ENCODE measurements at places on chromosomes 16 and 17.

- no peak for DNase-seq
Observed at GRCh38 chr17:67628580-67629013, 89.1 kb upstream of the NOL11 start.

- no peak for DNase-seq
Observed at GRCh38 chr16:54544553-54545180, 258.1 kb upstream of the IRX3 start.

- no peak for DNase-seq
Observed at GRCh38 chr17:58004060-58004459, 3.0 kb downstream of the SRSF1 start.

DNA sequence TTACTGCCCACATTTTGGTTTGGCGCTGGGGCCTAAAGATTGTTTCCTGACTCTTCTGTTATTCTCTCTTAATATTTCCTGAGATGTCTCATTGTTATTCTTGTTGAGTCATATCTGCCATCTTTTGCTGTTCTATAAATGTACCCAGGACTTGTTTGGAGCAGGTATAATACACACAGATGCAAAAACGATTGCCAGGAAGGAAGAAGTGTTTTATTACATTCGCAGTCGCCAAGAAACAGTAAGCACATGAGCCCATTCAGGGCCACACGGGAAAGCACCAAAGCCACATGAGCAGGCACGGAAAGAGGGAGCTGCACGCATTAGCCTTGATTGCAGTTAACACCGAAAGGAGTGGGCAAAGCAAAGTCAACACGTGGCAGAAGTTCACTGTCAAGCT is 70.2 kb downstream of the ARHGAP44 start:
- DNase-seq: no peak

DNA sequence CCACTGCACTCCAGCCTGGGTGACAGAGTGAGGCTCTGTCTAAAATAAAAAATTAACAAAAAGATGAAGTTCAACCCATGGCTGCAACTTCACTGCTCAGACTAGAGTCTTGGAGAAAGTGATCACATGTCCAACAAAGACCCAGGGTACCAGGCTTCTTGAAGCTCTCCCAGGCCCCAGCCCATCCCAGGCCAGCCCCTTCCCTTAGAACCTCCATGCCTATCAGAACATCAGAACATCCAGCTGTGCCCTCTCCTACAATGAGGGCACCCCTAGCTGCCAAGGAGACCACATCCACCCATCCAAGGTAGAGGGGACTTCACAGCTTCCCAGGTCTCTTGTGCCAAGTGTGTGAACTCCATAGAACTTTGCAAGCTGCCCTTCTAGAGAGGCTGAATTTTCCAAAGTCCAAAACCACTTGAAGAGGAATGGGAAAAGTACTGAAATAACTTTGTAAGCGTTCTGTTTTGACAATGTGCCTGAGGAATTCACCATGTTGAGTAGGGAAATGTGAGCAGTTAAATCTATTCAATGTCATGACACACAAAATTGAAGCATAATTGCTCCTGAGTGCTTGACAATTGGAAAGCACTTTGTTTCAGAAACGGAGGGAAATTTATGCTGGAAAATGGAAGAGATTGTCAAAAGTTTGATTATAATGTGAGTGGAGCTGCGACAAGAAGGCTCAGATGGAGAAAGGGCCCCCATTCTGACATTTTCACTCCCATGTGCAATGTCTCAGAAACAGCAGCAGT is 230.4 kb downstream of the ZNF423 start:
- no peak for DNase-seq

- DNase-seq: peak; percentile 88
Observed at GRCh38 chr17:73718912-73719311, 74.7 kb upstream of the SDK2 start.

DNA sequence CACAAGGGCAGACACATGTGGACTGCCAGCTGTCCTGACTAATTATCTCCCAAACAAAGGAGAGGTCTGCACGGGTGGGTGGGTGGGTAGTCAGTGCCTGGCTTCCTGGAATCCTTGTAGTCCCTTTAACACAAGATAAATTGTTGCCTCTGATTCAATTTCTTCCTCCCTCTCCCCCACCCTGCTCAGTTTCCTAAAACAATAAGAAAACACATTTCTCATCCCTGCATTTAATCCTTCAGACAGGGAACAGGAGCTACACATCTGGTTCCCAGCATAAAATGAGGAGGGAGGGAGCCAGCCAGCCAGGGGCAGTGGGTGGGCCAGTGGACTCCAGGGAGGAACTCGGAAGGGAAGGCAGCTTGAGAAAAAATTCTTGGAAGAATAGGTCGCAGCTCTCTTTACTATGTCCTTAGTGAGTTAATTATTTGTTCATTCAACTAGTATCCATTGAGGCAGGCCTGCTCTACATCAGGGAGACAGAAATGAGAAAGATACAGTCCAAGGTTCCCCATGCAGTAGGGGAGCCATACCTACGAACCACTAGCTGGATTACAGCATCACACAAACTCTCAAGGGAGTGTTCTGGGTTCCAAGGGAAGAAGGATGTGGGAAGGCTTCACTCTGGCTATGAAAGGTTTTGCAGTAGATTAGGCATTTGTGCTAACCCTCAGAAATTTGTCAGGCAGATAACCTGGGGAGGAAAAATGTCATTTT is 58.3 kb downstream of the CCT6B start:
- no peak for DNase-seq

DNA sequence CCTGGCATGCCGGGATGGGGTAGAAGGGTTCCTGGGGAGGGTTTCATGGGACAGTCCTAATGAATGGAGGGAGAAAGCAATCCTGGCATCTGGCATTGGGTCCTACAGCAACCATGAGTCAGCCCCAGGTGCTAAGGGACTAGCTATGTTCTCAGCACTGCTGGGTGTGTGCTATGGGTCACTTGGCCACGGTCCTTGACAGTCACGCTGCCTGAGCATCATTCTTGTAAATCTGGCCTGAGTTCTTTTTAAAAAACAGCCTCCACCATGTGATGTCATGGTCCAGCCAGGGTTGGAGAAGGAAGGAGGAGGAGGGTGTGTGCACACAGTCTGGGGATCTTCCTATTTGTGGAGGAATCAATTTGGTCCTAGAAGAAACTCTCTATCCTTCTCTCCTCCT is 6.2 kb upstream of the RAMP2 start:
- DNase-seq: no peak

DNA sequence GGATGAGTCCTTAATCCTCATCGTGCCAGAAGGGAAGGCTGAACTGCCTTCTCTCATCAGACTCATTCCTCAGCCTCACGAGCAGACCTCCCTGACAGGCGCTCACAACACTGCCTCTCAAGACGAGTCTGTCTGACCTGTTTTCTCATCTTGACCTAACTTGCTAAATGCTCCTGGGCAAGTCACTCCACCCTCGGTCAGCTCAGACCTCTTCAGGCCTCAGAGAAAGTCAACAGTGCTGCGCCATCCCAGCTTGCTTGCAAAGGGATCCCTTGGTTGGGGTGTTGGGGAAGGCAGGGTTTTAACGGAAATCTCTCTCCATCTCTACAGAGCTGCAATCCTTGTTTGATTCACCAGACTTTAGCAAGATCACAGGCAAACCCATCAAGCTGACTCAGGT is 15.0 kb downstream of the SERPINF1 start:
- no peak for DNase-seq

DNA sequence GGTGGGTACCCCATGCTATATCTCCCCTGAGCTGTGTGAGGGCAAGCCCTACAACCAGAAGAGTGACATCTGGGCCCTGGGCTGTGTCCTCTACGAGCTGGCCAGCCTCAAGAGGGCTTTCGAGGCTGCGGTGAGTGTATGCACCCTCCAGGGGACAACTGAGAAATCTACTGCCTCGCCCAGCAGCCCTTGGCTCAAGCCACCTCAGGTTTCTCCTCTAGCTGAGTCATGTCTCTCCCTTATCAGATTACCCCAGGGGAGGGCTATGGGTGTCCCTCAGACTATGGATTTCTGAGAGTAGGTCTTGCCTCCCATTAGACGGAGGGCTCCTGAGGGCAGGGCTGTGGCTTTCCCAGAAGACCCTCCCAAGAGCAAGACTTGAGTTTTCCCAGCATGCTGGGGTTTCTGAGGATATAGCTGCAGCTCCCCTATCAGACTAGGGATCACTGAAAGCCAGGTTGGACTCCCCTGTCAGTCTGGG is 6.7 kb downstream of the NEK8 start:
- DNase-seq: no peak

DNA sequence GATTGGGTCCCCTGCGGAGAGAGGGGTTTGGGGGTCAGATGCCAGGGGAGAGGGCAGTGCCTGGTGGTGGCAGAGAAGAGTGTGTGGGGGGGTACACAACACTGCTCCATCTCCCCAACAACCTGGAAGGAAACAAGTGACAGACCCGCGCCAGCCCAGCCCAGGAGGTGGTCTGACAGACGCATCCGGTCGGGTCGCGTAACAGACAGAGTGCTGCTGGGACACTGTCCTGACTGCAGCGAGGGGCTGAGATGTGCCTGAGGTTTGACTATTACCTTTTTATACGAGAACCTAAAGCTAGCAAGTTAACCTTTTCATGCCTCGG is 16.2 kb downstream of the UNC13D start:
- DNase-seq: no peak

DNA sequence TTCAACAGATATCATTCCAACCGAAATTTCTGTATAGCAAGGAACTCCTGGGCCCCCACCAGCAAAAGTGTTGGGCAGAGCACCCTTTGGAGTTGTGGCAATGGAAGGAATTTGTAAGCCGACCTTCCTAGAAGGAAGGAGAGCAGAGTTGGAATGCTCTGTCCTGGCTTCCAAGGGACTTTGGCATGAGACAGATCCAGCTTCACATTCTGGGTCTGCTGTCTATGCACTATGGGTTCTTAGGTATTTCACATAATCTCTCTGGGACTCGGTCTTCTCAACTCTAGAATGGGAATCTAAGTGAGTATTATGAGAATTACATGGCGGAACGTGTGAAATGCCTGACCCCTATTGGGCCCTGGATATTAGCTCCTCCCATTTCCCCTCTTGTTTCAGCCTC is 63.2 kb upstream of the MARCHF10 start:
- DNase-seq: no peak

DNA sequence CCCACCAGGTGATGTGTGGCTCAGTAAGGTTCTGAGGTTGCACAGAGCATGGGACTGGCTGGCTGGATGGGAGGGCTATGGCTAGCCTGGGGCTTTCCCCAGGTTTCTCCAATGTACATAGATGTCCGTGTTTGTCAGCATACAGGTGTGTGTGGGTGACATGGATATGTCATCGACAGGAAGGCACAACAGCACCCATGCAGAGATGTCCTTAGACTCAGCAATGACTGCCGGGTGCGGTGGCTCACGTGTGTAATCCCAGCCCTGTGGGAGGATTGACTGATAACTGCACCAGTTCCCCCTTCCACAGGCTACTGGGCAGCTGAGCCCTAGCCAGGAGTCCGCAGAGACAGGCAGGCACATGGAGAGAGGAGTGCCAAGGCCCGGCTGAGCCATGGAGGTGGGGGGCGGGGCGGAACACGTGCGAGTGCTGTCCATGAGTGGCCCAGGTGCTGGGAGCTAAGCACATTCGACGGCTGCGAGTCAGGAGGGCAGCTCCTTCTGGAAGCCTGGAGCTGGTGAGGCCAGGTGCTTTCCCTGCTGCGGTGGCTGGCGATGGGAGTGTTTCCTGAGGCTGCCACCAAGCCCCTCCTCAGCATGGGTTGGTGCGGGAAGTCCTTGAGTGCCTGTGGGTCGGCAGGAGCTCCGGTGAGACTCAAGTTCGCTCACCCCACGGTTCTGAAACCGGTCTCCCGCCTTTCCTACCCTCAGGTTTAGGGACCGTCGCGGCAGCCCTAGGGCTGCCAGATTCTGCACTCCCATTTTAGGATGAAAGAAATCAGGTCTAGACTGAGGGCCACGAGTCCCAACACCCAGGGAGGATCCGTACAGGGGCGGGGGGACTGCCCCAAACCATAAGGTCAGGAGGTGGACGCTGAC is 858 bp upstream of the ASPSCR1 start:
- no peak for DNase-seq

- no peak for DNase-seq
Observed at GRCh38 chr17:81187586-81188490, 21.8 kb upstream of the AATK start.

- DNase-seq: no peak
Observed at GRCh38 chr17:18382441-18383078, 5.0 kb downstream of the EVPLL start.

DNA sequence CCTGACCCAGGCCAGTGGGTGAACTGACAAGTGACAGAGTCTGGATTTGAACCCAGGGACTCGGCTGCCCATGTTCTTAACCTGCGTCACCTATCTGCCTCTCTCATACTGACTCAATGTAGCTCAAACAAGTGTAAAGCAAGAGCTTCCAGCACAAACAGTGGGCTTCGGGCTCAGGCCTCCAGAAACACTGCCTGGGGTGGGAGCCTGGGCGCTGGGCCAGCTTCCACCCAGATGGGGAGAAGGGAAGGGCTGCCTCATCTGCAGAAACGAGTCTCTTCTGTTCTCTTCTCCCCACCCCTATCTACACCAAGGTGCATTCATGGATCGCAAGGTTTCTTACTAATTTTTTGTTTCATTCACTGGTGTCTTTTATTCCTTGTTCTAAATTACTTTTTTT is 1.3 kb downstream of the CDRT4 start:
- no peak for DNase-seq

DNA sequence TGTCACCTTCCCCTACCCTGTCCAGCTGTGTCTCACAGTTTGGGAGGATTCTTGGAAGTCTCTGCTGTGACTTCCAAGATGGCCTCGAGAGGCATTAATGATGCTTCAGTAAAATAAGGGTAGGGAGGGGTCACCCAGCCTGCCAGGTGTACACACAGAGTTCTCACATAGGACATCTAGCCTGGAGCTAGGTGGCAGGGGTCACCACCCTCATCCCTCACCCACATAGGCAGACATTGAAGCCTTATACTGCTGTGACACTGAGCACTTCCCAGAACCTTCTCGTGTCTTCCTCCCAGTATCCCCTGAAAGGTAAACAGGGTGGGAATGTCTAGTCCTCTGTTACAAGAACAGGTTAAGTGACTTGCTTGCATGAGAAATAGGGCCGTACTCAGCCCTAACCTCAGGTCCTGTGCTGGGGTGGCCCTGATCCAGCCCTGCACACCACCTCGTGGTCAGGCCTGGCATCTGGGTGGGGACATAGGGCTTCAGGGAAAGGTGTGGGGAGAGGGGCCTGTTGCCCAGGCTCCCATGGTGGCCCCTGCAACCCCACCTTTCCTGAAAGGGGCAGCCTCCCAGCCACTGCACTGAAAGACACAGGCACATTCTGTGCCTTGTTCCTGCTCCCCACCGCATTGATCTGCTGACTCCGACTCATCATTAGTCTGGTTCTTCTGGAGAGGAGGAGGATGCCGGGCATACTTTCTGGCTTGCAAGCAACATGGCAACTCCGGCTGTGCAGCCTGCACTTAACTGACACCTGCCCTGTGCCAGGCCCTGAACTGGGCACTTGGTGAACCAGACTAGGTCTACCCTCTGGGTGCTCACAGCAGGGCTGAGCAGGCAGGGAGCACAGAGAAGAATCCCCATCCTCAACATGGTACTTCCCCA is 3.6 kb upstream of the MMP15 start:
- DNase-seq: no peak

DNA sequence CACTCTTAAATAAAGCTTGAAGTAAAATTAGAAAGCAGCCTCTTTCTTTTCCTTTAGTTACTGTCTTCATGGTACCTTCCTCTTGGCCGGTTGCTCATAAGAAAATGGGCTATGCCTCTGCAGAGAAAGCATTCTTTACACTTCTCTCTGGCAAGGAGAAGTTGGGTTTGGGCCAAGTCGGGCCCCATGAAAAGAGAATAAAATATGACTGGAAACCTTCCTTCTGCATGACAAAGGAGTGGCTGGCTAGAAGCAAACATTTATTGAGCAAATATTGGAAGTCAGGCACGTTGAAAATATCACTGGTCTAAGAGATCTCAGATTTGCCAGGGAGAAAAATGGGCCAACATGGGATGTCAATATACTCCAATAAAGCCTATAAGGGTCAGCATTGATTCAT is 126.1 kb downstream of the CA10 start:
- no peak for DNase-seq

GRCh38 chr16:8847623-8848022 is 21.2 kb downstream of the CARHSP1 start:
- no peak for DNase-seq
